ENCODE measurements at places on chromosomes 2 and 18. TPM values are rescaled to one million over a fixed set of nuclear protein-coding genes. Genes with fewer than 3 reads are reported as not detected.
A peak's percentile ranks its signal among the peaks of the same experiment; 100 is the strongest.

The ANKRD12 gene
- polyA plus RNA-seq: 1.1 TPM

The STPG4 gene
- polyA plus RNA-seq: 0.20 TPM

- no peak for DNase-seq
- H3K27ac ChIP-seq: peak overlapping the region; percentile 34
- peaks cover 43% of the 10 kb centered on the region for H3K36me3 ChIP-seq
- H3K4me1 ChIP-seq: peaks cover 10% of the 10 kb centered on the region
- H3K4me3 ChIP-seq: peak overlapping the region; percentile 99
Observed at GRCh38 chr2:105338020-105338385, 663 bp downstream of the C2orf49 start.

DNA sequence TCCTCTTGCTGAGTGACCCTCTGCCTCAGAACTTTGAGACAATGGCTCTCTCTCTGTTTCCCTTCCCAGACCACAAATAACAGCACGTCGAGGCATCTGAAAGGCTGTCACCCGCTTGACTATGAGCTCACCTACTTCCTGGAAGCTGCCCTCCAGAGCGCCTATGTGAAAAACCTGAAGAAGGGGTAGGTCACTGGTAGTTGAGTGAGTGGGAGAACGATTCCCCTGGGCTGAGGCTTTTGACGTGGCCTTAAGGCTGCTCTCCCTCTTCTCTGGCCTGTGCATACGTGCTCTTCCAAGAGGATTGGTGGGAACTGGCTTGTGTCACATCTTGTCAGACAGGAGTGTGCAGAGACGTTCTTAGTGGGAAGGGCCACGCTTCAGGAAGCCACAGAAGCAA is 63.1 kb upstream of the MCFD2 start:
- H3K4me1 ChIP-seq: no peaks in the 10 kb centered on the region
- DNase-seq: no peak
- H3K36me3 ChIP-seq: peaks cover 8% of the 10 kb centered on the region

- no peak for DNase-seq
- no peak overlapping the region for H3K4me3 ChIP-seq
- no peak overlapping the region for H3K27ac ChIP-seq
- H3K36me3 ChIP-seq: no peaks in the 10 kb centered on the region
- H3K4me1 ChIP-seq: no peaks in the 10 kb centered on the region
- H3K27me3 ChIP-seq: no peaks in the 10 kb centered on the region
Observed at GRCh38 chr18:1760901-1761300, 810.4 kb downstream of the METTL4 start.

GRCh38 chr2:42939411-42940206 is 147.2 kb upstream of the HAAO start:
- H3K4me1 ChIP-seq: no peaks in the 10 kb centered on the region
- no peak for DNase-seq
- peak overlapping the region; percentile 20 for H3K27ac ChIP-seq
- H3K4me3 ChIP-seq: no peak overlapping the region

- no peak overlapping the region for H3K4me3 ChIP-seq
- H3K4me1 ChIP-seq: no peaks in the 10 kb centered on the region
- no peaks in the 10 kb centered on the region for H3K36me3 ChIP-seq
Observed at GRCh38 chr2:37705191-37705590, 33.7 kb upstream of the CDC42EP3 start.

DNA sequence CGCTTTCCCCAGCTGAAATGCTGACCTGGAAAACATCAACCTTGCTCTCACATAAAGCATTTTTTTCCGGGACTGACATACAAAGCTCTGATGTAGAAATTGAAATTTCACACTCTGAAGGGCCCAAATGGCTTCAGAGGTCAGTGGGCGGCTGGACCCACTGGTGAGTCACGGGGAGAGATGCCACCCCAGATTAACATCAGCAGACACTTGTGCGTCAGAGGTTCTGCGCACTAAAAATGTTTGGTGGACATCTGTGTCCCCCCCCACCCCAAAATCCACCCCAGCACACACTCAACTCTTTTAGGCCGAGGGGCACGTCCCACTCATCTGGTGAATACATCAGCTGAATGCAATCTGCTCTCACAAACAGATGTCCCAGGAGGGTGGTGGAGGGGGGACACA is 208.9 kb downstream of the ASB1 start:
- no peak overlapping the region for H3K4me3 ChIP-seq
- DNase-seq: peak; percentile 58
- H3K36me3 ChIP-seq: no peaks in the 10 kb centered on the region
- H3K27me3 ChIP-seq: no peaks in the 10 kb centered on the region
- peak overlapping the region; percentile 47 for H3K27ac ChIP-seq

DNA sequence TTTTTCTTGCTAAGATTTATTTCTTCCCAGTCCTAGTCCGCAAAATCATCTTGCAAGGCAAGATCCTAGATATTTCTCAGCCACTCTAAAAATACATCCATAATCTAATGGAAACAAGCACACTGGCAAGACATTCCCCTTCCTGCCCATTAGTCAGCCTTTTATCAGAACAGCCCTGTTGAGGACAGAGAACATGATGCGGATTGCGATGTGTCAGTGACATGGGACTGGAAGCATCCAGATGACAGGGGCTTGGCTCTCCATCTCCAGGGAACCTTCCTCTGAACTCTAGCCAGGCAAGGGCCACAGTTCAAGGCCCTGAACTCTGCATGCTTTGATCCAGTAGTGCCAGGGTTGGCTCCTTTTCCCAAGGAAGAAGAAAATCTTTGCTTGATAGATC is 70.0 kb downstream of the VSNL1 start:
- H3K36me3 ChIP-seq: no peaks in the 10 kb centered on the region
- no peaks in the 10 kb centered on the region for H3K27me3 ChIP-seq
- DNase-seq: no peak
- no peak overlapping the region for H3K4me3 ChIP-seq

- no peaks in the 10 kb centered on the region for H3K4me1 ChIP-seq
- no peaks in the 10 kb centered on the region for H3K36me3 ChIP-seq
- no peak overlapping the region for H3K27ac ChIP-seq
- no peak overlapping the region for H3K4me3 ChIP-seq
Observed at GRCh38 chr18:31241900-31242409, 76.0 kb upstream of the DSG1 start.

GRCh38 chr18:26618135-26618534 is 69.8 kb upstream of the KCTD1 start:
- no peak for DNase-seq
- no peak overlapping the region for H3K4me3 ChIP-seq
- H3K4me1 ChIP-seq: no peaks in the 10 kb centered on the region
- no peaks in the 10 kb centered on the region for H3K36me3 ChIP-seq
- H3K27me3 ChIP-seq: no peaks in the 10 kb centered on the region

DNA sequence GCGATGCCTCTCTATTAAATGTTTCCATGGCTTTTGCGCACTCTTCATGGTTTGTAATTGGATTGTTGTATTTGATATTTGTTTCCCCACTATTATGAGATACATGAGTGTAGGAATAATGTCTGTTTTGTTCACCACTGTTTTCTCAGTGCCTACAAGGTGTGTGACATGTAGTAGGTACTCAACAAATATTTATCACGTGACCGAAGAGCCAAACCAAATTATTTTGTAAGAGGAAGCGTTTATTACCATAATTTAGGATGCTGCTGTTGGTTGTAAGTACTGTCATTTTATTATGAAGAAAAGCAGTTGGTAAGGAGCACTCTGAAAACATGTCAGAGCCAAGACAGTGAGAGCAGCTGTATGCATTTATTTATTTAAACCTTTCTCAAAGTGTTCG is 32.2 kb upstream of the CTLA4 start:
- DNase-seq: no peak
- no peak overlapping the region for H3K4me3 ChIP-seq
- H3K36me3 ChIP-seq: no peaks in the 10 kb centered on the region
- no peak overlapping the region for H3K27ac ChIP-seq
- no peaks in the 10 kb centered on the region for H3K4me1 ChIP-seq
- no peaks in the 10 kb centered on the region for H3K27me3 ChIP-seq

DNA sequence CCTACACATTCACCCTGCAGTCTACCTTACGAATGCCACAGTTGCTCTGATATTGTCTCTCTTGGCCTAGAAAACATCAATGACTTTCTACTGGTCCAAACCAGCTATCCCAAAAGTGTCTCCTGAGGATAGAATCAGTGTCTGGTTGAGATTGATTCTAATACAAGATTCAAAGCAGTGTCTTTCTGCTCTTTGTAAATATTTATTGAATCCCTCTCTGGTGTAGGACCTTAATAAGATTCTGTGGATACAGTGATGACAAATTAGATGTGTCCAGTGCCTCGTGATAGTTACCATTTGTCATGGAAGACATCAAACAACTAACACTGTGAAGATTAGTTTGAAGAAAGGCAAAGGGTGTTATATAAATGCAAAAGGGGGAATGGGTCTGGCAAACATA is 380.7 kb upstream of the TRIB2 start:
- H3K27me3 ChIP-seq: no peaks in the 10 kb centered on the region
- H3K36me3 ChIP-seq: no peaks in the 10 kb centered on the region
- peaks cover 2% of the 10 kb centered on the region for H3K4me1 ChIP-seq
- no peak for DNase-seq

- no peak overlapping the region for H3K27ac ChIP-seq
- H3K4me1 ChIP-seq: no peaks in the 10 kb centered on the region
- no peaks in the 10 kb centered on the region for H3K27me3 ChIP-seq
- DNase-seq: no peak
- H3K4me3 ChIP-seq: no peak overlapping the region
Observed at GRCh38 chr2:71063216-71063615, 5.2 kb upstream of the NAGK start.
